ENCODE measurements at places on chromosomes 6 and 20.

DNA sequence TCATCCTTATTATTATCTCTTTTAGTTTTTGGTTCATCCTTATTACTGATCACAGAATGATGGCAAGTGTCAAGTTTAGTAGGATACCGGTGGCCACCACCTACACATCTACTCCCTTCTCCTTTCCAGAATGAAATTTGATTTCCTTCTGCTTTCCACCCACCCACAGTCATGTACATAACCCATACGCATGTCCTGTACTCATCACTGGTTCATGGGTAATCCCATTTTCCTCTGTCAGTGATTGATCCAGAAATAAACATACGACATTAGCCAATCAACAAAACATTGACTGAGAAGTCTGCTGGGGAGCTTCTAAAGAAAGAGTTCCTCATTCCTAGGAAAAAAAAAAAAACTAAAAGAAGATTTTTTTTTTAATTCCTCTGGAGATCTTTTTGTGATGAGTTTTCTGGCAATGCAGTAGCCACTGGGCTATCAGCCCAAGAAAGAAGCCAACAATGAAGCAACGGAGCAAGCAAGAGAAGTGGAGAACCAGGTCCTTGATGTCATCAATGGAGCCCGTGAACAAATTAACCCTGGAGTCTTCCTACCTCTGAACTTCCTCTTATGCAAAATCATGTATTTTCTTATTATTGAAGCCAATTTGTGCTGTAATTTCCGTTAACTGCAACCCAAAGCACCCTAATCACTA is 127.8 kb downstream of the TASP1 start:
- no peak for DNase-seq

DNA sequence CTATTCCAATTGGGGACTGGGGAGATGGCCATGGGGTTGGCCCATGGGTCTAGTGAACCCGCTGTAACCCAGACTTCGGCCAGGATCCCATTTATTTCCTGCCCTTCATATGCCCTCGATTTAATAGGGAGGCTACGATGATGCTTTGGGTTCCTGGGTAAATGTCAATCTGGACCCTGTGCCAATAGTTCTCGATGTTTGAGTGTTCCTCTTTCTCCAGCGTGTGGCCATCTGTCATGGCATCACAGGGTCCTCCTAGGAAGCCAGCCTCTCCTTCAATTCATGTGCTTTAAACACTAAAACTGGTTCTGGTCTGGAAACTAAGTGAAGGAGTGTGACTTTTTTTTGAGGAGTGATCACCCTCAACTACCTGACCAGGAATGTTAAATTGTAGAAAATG is 28.7 kb upstream of the ELMO2 start:
- no peak for DNase-seq

DNA sequence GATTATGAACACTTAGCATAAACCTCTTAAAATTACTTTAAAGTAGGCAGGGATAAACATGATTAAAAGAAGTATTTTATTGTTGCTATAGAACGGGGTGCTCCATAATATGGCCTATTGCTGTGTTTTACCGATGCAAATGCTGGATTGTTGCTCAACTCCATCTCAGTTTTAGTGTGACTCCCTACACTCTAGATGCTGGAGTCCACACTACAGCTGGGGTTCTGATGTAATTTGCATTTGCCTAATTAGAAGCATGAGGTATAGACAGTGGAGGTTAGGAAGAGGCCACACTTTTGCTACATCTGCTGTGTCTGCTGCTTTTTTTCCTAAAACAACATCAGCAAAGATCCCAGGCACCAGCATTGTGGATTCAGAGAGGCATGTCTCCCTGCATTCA is 6.7 kb upstream of the HMGN3 start:
- DNase-seq, result no peak

DNA sequence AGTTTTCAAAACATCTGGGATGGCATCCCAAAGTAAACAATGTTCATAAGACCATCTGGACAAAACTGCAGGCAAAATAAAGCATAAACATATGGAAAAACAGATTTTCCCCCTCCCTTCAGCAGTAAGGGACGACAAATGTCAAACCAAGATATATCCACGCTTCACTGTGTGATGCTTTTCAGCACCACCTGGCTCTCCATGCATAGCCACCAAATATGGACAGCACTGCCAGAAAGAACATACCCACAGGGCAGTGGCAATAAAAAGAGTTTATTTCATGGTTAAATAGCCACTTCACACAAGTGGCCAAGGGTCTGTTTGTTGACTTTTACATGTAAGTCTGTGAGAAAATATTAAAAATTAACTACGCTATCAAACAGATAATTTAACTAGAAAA is 23.1 kb downstream of the USP45 start:
- DNase-seq, result no peak

- DNase-seq, result no peak
Measured at GRCh38 chr6:126983779-126984178, 134.7 kb upstream of the RSPO3 start.

DNA sequence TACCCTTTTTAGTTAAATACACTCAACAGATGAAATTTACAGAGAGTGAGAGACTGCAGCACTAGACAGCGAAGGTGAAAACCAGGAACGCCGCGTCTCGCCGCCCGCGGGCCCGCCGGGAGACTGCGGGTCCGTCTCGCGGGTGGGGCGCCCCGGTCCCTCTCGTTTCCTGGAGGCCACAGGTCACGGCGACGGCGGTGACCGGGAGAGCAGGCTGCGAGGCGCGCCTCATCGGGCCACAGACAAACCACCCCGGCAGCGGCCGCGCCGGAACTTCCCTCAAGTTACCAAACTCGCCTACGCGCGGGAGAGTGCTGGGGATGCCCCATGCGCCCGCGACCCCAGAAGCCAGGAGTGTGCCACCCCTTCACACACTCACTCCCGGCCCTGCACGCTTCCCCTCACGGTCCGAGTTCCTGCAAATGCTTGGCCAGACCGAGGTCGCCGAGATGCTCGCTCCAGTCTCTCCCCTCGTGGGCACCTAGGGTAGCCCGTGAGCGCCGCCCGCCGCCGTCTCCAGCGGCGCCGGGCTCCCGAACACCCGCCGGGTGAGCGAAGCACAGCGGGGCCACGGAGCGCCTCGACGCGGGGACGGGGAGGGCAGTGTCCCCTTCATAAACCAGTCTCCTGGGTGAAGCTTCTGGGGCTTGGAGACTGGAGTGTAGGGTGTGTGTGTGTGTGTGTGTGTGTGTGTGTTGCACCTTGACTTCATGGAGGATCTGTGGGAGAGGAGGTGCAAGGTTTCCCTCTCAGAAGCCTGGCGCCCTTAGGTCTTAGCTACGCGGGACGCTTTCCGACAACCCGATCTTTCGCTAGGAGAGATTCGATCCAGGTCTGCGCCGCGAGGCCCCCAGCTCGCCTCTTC is 1.4 kb downstream of the BACH2 start:
- no peak for DNase-seq

DNA sequence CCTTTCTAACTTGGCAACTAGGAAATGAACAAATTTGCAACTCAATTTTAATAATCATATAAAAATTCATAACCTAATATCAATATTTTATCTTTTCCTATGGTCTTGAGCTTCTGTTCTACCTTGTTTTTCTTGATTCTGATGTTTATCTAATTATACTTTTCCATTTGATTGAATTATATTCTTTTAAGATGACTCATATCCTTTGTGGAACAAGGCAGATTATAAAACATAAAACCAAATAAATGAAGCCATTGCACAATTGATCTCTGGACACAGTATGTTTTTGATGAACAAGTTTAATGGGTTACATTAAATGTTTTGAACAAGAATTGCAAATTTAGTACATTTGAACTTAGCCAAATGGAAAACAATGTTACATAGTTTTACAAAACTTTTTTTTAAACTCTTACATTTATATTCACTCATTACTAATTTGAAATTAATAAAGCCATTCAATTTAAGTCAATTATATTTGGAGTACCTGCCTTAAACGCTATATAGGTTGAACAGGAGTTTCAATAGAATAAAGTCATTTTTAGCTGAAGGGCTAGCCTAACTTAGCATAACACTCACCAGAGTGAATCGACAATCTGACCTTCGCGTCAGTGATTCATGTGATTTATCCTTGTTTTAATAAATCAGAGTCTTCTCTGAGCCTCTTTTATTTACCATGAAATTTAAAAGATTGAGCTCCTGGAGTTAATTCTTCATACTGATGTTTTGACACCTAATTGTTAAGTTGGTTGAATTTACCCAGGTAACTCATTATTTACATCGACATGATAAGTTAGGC is 3.8 kb downstream of the NCOA7 start:
- no peak for DNase-seq

- DNase-seq, result no peak
Measured at GRCh38 chr6:159038914-159039884, 5.6 kb downstream of the TAGAP start.

DNA sequence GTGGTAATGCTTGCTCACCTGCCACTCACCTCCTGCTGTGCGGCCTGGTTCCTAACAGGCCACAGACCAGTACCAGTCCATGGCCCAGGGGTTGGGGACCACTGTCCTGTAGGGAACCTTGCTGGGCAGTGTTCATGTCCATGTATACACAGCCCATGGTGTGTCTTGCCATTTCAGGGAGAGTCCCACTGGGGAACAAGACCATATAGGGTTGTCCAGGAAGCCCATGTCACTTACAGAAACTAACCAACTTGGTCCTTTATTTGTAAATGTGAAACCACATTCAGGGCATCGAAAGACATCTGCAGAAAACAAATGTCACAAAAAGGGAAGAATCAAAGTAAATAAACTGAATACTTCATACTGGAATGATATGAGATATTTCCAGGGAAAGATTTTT is 179.1 kb downstream of the NFATC2 start:
- DNase-seq, result no peak

GRCh38 chr6:74574794-74575193 is 631.1 kb downstream of the COL12A1 start:
- no peak for DNase-seq

DNA sequence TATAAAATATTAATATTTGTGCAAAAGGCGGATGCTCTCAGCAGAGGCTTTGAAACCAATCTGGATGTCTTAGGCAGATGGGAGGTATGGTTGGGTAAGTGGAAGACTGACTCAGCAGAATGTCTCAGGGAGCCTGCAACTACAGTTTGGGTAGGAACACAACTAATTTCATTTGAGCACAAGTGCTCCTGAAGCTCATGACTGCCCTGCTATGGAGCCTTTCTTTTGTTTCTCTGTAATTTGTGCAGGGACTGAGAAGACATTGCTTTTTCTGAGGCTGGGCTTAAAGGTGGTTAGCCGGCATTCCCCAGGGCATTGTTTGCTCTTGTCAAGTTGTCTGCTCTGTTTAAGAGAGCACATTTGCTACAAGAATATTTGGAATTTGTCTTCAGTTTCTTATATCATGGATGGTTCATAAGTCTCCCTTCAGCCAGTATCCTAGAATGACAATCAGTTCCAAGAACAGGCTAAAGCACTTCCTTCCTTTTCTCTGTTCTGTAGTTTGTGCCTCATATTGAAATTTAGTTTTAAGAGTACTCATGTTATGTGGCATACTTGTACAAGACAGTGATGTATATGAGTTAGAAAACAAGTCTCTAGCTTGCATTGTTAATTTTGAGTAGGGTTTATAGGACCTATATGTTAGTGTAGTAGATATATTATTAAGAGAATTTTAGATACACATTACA is 208.3 kb downstream of the ZFAND3 start:
- DNase-seq, result no peak

DNA sequence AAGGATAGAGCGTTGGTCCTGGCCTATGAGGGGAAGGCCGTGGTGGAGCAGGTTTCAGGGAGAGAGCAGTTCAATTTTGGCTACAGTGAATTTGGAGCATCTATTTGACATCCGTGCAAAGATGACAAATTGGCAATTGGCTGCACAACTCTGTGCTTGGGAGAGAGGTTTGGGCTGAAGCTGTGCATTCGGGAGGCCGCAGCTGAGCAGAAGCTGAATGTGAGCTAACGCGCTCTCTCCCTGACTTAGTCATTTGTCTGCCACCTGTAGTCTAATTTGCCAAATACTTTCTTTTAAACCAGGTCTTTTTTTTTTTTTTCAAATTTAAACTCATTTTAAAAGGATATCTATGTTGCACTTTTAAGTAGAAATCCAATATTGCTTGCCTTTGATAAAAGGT is 78.8 kb downstream of the PHACTR3 start:
- no peak for DNase-seq

DNA sequence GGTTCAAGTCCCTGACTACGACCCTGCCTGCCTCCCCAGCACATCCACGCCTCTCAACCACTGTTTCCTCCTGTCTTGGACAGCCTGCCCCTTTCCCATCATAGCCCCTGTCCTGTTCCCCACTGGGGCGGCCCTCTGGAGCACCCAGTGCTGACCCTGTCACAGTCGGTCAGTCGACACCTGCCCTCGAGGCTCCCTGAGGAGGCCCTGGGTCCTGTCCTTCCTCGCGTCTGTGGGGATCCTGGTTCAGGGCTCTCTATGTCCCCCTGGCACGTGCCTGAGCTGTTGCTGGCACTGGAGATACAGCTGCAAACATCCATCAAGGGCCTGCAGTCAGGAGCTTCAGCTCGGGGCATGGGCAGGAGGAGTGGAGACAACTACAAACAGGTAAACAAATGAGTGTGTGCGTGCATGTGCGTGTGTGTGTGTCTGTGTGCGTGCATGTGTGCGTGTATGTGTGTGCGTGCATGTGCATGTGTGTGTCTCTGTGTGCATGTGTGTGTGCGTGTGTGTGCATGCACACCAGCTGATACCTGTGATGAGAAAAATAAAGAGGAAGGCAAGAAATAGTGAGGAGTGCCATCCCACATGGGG is 132.8 kb downstream of the PHACTR3 start:
- no peak for DNase-seq

GRCh38 chr20:42598581-42598980 is 591.1 kb downstream of the PTPRT start:
- DNase-seq, result no peak

GRCh38 chr20:45507011-45507820 is 8.2 kb downstream of the SPINT3 start:
- DNase-seq, result no peak

- DNase-seq, result no peak
Measured at GRCh38 chr6:36383606-36384005, 3.9 kb downstream of the ETV7 start.

GRCh38 chr6:62445521-62445920 is 159.5 kb upstream of the KHDRBS2 start:
- no peak for DNase-seq

DNA sequence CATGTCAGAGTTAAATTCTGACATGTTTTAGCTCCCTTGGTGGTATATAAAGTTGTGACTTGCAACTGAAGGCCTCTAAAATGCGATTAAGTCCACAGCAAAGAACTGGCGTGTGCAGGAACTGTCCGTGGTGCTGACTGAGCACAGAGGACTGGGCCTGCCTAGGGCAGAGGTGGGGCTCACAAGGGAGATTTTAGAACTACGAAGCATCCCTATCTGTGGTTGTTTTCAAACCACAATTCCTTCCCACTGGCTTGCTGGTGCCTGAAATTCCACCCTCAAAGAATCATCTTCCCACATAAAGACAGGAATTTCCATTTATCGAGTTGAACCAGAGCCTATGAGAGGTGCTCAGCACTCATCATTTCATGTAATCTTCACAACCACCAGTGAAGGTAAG is 30.1 kb downstream of the RIMS4 start:
- DNase-seq, result no peak

DNA sequence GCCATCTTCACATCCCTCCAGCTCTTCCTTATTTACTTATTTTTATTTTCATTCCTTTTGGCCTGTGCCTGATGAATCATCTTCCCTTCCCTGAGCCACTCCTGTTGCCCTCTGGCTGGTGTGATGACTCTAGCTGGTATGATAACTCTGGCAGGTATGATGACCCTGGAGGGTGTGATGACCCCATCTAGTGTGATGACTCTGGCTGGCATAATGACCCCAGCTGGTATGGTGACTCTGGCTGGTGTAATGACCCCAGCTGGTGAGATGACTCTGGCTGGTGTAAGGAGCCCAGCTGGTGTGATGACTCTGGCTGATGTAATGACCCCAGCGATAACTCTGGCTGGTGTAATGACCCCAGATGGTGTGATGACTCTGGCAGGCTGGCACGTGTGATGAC is 426.8 kb downstream of the QKI start:
- no peak for DNase-seq

- DNase-seq, result no peak
Measured at GRCh38 chr6:16836144-16836981, 75.1 kb upstream of the ATXN1 start.
